ENCODE measurements at places on chromosomes 3 and 15.

GRCh38 chr3:132898141-132898540, 140.1 kb upstream of the TMEM108 start:
- no peak for DNase-seq

DNA sequence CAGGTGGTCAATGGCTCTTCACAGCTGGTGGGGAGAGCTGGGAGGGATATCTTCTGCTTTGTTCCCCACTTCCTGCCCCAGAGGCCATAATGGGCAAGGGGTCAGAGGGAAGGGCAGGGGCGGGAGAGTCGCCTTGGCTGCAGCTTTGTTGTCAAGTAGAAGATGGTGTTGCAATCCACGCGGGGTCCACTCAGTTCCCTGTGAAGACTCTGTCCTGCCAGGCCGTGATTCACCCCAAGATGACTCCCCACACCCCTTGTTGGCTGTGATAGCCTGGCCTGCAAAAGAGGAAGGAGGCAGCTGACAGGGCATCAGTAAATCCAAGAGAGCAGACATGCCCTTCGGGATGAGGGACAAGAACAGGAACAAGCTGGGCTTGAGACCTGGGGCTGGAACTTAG, 6.9 kb downstream of the GALNT15 start:
- peak; percentile 59 for DNase-seq

- no peak for DNase-seq
These were observed 27.1 kb upstream of the RORA start for GRCh38 chr15:61256231-61256630.

- DNase-seq = no peak
These were observed 69.0 kb downstream of the UBE2E2 start for GRCh38 chr3:23271876-23272741.

GRCh38 chr3:159763011-159763601, 225.5 kb upstream of the IL12A start:
- DNase-seq = peak; percentile 88
